ENCODE measurements at places on chromosomes 1 and 21.

GRCh38 chr21:37425684-37426083, 59.1 kb downstream of the DYRK1A start:
- DNase-seq: no peak

DNA sequence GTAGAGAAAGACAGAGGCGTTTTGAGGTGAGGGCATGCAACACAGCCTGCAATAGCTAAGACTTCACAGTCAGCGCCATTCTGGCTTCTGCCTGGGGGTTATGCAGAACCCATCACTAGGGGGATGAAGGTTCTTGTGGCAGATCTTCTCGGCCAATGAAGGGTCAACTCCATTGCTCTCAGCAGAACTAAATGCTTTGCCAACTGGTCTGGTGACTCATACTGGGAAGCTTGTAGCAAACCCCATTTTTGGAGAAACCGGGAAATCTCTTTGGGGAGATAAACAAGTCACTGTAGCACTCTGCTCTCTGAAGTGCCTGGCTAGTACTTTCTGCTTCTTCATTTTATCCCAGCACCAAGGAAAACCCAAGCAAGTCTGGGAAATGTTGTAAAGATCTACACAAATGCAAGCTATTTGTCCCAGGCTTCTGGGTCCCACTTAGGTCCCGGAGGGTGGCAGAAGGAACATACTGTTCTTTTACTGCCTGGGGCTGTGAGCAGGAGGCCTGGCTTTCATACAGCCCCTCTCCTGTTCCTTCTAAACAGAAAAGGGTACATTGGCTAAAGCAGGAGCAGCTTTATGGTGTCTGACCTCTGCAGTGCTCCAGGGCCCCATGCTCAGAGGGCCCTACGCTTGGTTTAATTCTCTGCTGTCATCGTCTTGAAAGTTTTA, 28.8 kb downstream of the SHISA4 start:
- no peak for DNase-seq

- no peak for DNase-seq
These were observed 31.7 kb upstream of the MAN1A2 start for GRCh38 chr1:117335376-117336086.

DNA sequence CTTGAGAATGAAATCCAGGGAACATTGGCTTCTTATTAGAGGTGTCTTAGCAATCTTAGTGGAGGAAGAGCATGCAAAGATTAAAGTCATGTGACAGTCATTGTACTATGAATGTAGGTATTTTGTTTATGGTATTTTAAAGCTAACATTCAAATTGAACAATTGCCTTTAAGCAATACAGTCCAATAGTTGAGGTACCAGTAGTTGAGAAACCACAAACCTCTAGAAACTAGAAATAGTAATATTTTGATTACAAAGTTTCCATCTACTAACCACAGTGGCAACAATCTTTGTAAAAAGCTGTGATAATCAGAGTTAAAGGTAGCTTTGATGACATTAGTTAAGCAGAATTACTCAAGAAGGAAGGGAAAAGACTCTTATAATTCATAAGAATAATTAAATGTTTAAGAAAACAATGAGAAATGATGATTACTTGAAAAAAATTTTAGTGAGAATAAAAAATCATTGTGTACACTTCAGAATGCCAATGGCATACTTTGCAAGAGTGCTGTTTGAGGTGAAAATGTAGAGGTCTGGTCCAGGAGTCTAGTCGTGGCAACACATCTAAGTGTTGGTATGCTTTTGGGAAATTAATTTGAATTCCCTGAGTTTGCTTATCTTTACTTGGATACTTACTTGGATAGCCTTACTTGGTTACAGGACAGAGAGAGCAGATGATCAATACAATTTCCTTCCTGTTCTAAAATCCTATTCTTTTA, 104.9 kb upstream of the PTGFR start:
- DNase-seq: no peak

DNA sequence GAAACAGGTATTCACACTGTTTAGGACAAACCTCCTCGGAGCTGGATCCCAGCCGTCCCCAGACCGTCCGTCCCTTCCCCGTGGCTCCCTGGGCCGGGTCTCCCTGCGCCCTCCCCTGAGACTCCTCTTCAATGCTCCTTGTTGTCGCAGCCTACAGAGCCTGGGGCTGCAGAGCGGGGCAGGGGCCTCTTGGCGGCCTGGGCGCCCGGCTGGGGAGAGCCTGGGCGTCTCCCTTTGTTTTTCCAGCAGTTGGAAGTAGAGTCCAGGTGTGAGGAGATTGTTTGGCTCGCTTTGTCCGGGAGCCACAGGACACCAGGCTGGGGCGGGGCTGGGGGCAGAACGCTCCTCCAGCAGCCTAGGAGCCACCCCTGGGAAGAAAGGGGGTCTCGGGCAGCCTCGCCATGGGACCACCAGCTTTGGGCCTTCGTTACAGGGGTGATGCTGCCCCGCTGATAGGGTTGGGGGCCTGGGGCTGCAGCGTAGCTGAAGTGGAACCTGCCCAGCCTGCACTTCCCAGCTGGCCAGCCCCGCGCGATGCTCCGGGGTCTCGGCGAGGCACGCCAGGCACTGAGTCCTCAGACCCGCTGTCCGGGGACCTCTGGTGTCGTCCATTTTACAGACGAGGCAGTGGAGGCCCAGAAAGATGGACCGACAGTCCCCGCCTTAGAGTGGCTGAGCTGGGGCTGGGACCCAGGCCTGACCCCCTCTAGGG, 66.9 kb downstream of the PRDM16 start:
- DNase-seq: no peak

DNA sequence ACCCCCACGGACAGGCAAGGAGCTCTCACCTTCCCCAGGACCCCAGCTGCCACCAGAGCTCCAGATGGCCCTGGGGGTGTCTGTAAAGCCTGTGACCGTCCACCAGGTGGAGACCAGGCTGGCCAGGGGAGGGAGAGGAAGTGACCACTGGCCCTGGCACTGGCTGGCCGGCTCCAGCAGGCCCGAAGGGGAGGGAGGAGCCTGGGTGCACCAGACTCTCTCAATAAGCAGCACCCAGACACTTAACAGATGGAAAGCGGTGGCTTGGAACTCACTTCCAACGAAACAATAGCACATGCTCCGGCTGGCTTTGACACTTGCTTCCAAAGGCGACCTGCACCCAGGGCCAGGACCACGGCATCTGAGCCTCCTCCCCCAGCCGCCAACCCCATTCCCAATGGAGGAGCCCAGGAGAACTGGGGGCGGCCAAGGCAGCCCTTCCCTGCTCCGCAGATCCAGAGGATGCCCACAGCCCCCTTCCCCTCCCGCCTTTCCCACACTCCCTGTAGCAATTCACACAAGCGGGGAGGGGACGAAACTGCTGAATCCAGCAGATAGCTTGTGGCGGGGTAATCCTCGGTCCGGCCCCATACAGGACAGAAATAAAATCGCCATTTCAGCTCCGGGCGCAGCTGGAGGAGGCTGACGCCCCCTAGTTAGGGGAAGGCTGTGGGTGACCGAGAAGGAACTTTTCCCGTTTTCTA, 742 bp upstream of the PDE9A start:
- no peak for DNase-seq

GRCh38 chr1:203536575-203536974, 42.6 kb downstream of the OPTC start:
- no peak for DNase-seq

DNA sequence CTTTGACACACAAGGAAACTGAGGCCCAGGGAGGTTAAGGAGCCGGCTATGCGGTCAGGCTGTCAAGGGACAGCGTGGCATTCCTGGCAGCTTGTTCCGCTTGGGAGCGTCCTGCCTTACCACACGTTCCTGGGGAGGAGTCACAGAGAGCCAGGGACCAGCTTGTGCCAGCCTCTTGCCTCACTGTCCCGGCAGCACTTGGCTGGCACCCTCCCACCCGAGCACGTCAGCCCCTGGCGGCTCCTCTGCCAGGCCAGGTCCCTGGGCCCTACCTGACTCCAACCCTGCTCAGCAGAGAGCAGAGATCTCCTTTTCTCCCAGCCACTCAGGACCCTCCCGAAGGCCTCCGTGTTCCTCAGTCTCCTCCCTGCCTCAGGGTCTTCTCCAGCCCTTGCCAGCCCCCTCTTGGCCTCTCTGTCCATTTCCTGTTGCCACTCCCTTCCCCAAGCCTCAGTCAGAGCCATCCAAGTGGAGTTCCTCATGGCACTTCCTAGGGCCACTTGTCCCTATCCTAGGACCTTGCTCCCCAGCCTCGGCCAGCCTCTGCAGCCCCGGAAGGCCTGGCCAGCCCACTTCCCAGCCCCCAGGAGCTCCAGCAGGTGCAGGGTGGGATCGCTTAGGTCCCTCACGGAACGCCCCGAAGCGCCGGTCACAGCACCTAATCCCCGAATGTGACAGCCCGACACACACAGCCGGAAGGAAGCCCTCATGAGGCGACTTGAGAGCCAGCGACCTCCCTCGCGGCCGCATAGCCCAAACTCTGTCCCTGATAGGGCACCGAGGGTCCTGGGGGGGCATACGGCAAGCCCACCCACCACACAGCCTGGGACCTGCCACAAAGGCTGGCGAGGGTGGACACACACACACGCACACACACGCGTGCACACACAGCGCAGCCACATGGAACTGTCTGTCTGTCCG, 130.3 kb downstream of the CASZ1 start:
- DNase-seq: no peak

DNA sequence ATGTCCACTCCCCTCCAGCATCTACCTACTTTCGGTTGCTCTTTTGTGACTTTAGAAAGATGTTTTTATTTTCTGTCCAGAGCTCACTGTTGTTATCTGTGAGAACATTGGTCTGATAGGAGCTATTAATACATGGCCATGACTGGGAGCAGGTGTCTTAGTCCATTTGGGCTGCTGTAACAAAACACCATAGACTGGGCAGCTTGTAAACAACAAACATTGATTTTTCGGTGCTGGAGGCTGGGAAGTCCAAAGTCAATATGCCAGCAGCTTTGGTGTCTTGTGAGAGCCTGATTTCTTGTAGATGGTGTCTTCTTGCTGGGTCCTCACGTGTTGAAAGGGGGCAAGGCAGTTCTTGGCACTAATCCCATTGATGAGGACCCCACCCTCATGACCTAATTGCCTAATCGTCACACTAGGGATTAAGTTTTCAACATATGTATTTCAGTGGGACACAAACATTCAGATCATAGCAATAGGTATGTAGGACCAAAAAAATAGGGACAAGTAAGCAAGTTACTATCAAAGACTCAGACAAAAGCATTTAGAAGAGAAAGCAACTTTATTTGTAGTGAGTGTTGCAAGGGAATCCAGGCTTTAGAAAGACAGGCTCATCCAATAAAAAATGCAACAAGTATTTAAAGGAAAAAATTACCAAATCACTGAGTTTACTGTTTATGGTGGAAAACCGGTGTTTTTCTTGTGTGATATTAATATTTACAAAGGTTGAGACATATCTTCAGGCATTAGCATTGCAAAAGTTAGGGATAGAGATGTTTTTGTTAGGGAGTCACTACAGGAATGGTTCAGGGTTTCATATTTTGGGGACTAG, 55.2 kb upstream of the WDR26 start:
- no peak for DNase-seq

DNA sequence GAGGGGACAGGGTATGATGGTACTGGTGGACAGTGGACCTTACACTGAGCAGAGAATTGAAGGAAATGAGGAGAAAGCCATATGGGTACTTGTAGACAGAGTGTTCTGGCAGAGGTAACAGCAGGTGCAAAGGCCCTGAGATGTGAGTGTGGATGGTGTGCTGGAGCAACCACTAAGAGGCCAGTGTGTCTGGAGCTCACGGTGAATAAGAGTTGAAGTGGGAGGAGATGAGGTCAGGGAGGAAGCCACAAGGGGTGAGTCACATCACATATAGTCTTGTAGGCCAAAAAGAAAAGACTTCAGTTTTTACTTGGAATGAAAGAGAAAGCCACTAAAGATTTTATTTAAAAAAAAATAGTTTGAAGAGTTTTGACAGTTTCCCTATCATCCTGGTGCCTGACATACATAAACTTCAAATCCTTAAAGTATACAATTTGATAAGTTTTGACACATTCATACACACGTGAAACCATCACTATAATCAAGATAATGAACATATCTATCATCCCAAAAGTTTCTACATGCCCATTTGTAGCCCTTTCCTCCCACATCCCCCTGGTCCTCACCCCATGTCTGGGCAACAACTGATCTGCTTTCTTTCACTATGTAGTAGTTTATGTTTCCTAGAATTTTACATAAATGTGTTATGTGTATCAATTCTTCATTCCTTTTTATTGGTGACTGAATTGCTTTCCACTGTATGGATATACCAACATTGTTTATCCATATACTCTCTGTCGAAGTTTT, 148.4 kb downstream of the GPATCH2 start:
- DNase-seq: no peak

DNA sequence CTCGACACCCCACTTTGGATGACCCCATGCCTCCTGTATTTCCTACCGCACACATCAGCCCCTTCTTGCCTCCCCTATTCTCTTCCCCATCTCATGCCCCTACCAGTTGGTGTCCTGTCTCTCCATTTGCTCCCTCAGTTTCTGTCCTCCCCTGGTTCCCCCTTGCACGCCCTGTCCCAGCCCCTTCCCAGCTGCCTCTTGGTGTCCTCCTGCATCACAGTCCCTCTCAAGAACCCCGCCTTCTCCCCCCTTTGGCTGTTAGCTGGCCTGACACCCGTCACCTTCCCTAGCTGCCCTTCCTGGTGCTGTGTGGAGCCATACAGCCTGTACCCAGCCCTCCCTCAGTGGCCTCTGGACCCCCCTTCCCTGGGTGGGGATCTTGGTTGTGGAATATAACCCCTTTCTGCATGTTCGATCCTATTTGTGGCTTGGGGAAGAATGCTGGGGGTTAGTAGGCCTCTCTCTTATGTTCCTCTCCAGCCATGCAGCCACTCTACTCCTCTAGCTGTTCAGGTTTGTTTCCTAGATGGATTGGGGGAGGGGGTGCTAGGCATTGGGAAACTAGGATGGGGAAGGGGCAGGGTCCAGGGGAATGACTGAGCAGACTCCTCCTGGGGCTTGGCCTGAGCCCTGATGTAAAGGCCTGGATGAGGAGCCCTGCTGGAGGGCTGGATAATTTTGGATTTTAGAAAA, 41.4 kb upstream of the NFASC start:
- DNase-seq: no peak

GRCh38 chr1:213362598-213362997, 311.6 kb downstream of the RPS6KC1 start:
- no peak for DNase-seq

GRCh38 chr1:194161591-194161990, 975.2 kb upstream of the B3GALT2 start:
- DNase-seq: no peak

- DNase-seq: no peak
These were observed 31.5 kb downstream of the WNT2B start for GRCh38 chr1:112540226-112540794.

DNA sequence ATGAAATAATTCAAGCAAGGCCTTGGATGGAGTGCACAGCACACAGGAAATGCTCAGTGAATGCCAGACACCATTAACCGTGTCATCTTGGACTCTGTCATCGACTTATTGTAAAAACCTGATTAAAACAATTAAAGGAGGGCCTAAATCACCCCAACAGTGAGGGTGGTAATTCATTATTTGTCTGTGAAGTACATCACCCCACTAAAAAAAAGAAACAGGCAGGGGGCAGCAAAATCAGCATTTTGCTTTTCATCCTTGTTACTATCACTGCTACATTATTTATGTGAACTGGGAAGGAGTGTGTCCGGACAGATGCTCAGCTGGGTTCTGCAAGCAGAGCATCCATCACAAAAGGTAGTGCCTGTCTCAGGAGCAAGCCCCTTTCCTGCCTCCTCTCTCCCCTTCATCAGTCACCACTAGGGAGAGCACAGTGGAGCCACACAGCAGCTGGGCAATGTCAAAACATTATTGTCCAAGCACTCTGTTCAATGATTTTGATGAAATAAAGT, 98.5 kb downstream of the RERE start:
- DNase-seq: no peak
